ENCODE measurements at places on chromosomes 6 and 20. TPM values are rescaled to one million over a fixed set of nuclear protein-coding genes. Genes with fewer than 3 reads are reported as not detected.

DNA sequence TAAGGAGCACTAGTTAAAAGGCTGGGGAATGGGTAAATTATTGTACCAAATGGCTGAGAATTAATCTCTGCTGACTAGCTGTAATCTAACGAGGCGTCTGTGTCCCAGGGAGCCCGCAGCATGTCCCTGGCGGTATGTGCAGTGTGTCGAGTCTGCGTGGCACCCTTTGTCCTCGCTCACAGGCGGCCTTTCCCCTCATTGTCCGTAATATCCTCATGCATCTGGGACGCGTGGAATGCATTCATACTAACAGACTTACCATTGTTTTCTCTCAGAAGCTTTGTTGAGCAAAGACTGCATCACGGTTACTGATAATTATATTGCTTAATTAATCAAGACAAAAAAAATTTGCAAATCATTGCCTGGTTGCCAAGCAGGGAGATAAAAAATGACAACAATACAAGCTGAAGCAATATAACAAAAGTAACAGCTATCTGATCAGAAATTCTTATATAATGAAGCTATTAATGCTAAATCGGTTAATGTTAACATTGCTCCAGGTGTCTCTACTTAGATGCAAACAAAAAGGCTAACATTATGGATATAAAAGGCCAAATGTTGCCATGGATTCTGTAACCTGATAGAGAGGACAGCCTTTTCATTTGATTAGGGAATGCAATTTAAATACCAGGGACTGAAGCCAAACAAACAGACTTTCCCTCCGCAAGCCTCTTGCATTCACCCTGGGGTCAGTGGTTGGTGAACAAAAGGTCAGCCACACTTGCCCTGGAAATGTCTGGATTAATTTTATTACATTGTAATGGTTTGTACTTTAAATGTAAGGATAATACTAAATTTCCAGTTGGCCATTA is 124.8 kb downstream of the INSM1 start:
- no peak for DNase-seq

DNA sequence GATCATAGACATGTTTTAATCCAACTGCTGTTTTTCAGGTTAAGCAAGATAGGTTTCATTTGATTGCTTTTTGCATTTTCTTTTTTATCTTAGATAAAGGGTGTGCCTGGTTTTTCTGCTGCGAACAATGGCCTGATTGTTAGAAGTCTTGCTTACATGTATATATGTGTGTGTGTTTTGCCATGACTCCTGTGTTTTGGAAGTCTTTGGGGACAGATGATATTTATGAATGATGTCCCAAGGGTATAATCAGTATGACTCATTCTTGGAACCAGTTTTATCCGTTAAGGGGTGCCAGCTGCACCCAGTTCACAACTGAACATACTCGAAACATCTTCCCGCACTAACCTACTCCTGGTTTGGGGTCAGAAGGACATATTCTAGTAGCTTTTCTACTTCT is 230.1 kb upstream of the SUPT3H start:
- no peak for DNase-seq

DNA sequence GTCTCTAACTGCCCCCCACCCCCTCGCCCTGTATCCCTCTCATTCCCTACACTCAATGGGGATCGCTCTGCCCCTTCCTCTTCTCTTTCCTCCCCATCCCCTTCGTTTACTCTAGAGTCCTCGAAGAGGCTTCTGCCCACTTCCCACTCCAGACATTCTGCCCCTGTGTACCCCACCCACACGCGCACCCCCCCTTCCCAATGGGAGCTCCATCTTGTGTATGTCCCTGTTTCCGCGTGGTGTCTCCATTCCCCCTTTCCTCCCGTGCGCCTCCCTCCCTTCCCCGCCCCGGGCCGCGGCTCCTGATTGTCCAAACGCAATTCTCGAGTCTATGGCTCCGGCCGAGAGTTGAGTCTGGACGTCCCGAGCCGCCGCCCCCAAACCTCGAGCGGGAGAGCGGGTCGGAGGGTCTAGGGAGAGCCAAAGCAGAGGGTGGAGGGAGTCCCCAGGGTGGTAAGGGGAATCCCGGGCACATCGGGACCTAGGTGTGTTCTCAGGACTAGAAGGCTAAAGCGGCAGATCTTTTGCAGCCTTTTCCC is 679 bp upstream of the RING1 start:
- DNase-seq = peak; percentile 66

DNA sequence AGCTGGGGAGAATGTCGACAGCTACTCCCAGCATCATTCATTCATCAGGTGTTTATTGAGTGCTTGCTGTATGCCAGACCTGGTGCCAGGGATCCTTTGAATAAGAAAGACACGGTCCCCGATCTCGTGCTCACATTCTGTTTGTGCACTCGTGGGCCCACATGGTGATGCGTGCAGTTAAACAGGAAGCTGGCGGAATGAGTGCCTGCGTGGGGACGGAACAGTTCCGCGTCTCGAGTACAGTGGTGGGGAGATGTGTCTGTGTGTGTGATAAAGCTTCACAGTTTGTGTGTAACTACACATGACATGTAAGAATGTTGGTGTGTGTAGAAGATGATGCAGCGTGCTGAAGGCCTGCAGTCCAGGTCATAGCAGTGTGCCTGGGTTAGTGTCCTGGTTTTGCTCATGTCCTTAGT is 6.5 kb downstream of the RBM38 start:
- DNase-seq = peak; percentile 48

- DNase-seq = no peak
These were observed 57.0 kb upstream of the GNRH2 start for GRCh38 chr20:2986466-2986865.

DNA sequence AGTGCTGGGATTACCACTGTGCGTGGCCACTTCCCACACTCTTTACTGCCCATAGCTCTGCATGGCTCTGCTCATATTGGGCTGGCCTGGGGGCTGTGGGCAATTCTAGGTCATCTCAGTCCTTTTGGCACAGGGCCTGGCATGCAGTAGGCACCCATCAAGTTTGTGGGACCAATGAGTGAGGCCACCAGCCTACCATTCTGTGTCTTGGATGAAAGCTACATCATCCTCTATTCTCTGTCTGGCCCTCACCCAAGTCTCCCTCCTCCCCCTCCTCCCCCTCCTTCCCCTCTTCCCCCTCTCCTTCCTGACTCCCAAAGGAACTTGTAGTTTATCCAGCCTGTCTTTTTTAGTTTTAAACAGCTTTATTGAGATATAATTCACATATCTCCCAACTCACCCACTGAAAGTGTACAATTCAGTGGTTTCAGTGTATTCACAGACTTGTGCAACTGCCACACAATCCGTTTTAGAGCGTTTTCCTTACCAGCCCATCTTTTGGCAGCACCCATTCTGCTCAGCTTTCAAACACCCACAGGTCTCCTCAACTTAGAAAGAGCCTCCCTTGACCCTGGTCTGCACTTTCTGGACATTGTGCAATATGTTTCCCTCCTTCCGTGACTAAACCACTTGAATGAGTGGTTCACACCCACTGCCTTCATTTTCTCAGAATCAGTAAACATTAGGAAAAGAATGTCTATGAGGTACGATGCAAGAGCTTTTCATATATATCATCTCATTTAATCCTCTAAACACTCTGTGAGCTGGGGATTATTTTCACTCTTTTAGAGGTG is 21.5 kb upstream of the MRPS18A start:
- no peak for DNase-seq

FABP7 gene
- total RNA-seq = not detected
